ENCODE measurements at places on chromosomes 5 and 9.

DNA sequence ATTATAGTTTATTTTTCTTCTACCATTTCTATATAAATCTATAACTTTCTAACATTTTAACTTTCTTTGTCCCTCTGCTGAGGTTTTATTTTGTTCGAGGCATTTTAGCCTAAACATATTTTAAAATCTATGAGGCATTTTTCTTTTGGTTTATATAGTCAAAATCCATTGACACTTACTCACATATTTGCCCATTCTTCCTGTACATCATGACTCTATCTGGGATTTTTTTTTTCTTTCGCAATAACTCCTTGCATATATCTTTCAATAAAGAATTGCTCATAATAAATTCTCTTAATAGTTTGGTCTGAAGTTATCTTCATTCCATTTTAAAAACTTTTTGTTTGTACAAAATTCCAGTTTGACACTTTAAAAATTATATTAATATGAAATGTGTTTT is 632.3 kb downstream of the TLE4 start:
- DNase-seq: no peak

- DNase-seq: no peak
Observed at GRCh38 chr5:119468286-119468685, 16.0 kb downstream of the HSD17B4 start.

DNA sequence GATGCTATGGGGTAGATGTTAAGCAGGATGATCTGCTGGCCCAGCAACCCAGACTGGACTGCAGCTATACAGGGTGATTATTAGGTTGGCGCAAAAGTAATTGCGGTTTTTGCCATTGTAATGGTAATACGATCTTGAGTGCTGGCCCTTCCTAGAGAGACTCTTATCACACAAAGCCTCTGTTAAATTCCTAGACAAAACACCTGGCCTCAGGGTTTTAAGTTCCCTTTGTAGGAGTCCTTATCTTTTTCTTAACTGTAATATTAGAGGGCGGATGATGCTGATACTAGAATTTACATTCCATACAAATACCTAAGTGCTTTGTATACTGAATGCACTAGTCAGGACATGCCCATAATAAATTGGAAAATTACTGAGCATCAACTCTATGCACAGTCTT is 222.2 kb downstream of the NDUFS4 start:
- no peak for DNase-seq

GRCh38 chr9:7976167-7976755 is 176.7 kb upstream of the DMAC1 start:
- DNase-seq: no peak

DNA sequence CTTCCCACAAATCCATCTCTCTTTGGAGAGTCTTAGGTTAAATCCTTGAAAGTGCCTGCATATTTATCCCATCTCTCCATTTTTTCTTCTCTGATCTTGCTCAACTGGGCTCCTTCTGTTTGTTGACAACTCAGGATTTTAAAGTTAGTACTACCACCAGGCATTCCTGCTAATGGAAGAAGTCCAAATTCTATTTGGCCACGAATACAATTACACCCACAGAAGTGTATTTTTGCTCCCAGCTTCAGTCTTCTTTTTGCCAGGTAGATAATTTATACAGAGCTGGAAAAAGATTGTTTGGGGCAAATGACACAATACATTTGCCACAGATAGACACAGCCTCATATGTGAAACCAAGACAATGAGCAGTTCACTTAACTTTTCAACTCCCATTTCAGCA is 74.8 kb downstream of the CETN3 start:
- no peak for DNase-seq

DNA sequence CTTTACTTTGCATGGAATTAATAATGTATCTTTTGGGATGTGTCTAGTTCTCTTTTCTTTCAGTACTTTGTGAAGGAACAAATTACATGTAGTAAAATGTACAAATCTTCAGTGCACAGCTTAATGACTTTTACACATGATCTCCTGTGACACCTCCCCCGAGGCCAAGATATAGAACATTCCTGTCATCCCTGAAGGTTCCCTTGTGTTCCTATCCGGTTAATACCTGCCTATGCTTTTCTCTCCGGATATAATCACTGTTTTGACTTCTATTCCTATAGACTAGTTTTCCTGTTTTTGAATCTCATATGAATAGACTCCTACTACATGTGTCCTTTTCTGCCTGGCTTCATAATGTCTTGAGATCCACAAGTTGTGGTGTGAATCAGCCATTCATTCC is 21.5 kb downstream of the STC2 start:
- no peak for DNase-seq

DNA sequence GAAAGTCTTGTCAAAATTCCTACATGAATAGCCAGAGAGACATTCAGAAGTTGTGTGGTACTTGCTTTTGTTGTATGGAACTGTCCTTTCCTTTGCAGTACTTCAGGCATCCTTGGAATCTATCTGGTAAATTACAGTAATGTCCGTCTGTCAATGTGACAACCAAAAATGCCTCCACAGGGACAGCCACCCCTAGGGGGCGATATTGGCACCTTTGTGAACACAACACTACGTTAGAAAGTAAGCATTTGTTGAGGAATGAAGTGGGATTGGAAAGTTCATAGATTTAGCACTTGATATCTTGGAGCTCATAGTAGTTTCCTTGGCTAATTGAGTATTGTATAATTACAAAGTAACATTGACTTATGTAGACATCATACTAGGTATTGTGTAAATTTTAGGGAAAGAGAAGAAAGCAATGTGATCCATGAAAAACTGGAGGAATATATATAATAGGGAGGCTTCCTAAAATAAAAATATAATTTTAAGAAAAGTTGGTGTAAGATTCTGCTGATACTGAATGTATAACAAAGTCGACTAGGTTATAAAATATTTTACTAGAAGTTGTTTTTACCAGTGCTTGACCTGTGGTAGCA is 32.7 kb downstream of the TMEFF1 start:
- no peak for DNase-seq

- no peak for DNase-seq
Observed at GRCh38 chr9:120532891-120533290, 47.1 kb downstream of the CDK5RAP2 start.

DNA sequence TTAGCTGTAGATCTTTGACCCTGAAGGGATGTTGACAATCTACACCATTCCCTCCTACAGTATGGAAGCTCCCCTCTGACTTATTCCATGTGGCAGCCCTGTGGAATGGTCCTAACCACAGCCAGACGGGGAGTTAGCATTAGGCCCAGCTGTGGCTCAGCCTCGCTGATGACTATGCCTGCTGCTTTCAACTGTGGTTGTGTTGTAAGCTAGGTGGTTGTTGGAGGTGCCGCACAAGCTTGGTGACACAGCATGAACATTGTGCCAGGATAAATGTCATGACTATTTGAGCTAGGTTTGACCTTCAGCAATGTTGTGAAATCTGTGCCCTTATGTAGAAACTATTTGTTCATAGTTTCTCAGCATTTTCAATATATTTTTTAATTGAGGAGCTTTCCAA is 40.6 kb downstream of the SGCD start:
- DNase-seq: no peak

- DNase-seq: no peak
Observed at GRCh38 chr9:35660966-35661415, 2.9 kb downstream of the CCDC107 start.

DNA sequence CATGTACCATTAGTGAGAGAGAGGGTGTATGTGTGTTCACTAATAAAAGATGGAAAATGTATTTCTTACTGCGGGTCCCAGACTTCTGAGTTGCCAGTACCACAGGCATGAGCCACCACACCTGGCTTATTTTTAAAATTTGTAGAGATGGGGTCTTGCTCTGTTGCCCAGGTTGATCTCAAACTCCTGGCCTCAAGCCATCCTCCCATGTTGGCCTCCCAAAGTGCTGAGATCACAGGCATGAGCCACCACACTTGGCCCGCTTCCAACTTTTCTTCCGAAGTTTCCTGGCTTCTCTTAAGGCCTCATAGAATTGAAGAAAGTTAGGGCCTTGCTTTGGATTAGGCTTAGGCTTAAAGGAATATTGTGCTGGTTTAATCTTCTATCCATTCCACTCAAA is 40.4 kb upstream of the F2RL2 start:
- DNase-seq: no peak

GRCh38 chr9:11546231-11546630 is 933.4 kb upstream of the PTPRD start:
- DNase-seq: no peak

DNA sequence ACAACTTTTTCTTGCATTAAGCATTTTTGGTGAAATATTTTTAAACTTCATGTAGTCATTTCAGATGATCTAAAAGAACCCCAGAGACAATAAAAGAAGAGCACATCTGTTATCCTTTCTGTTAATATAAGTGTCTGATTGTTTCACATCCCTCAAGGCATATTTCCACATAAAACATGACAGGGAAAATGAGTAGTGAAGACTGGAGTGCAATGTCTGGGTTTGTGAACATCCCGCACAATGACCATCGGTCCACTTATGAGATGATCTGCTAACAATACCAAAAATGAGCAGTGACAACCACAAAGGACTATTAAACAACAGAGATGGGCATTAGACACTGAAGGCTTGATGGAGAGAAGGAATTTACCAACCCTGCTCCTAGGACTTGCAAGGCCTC is 209.1 kb downstream of the NR2F1-AS1 start:
- DNase-seq: no peak

- no peak for DNase-seq
Observed at GRCh38 chr9:86349271-86349670, 4.9 kb downstream of the TUT7 start.

GRCh38 chr9:129509533-129509928 is 111.4 kb downstream of the C9orf50 start:
- no peak for DNase-seq

GRCh38 chr5:39379693-39380092 is 15.4 kb upstream of the C9 start:
- DNase-seq: no peak

DNA sequence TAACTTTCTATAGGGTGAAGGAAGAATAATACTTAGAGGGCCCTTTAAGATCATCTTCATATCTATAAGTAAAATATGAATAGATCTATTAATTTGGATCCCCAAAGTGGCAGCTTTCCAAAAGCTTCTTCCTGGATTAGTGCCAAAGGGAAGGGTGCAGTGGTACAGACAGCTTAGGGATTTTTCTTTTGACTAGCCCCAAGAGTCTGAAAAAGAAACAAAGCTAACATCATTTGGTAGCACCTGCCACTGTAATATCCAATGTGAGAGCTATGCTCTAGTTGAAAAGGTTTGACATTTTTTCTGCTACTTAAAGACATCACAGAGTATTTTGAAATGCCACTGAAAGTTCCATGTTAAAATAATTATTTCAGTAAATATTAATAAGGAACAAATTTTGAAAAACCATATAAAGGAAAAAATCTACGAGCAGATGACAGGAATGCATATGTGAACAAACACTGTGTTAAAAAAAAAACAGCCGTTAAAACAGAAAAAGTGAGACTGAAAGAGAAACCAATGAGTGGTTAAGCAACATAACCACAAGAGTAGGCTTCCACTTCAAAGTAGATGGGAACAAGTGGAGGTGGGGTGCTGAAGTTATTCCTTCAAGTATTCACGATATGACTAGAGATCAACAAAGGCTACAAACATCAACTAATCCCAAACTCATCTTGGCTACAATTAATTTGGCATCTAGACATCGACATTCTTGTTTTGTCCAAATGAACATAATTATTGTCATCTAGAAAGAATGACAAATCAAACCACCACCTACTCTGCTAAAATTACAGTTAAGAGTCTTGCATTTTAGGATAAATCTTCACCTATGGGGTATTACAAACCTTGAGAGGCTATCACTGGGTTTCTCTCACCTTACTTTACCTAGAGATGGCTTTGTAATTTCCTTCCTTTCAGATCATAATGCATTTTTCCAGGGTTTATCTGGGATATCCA is 137.5 kb downstream of the CPLANE1 start:
- no peak for DNase-seq

GRCh38 chr5:173890195-173890991 is 2.2 kb downstream of the CPEB4 start:
- DNase-seq: no peak

DNA sequence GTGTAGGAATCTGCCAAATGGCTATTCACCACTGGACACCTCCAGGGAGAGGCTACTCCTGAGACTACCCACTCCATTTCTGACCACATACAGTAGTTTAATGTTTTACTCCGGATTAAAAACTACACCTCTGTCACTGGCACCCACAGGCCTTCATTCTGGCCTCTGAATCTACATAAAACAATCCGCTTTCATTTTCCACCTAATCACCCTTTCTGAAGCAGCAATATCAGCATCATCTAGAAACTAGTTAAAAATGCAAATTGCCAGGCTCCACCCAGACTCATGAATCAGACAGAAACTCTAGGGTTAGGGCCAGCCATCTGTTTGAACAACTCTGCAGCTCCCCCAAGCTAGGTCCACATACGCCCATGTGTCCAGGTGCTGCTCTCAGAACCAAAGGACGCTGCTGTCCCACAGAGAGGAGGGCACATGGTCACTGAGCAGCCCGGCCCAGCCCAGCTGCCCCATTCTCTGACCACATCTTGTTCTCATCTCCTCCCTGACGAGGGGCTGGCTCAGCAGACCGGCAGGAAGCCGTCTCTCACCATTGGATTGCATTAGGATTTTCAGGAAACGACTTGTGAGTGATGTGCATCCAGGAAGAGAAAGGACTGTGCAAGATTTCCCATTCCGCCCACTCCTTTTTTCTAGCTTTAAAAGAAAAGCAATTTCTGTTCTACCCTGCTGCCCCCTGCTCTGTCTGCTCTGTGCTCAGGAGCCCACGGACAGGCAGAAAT is 34.7 kb downstream of the ADAM19 start:
- DNase-seq: no peak

DNA sequence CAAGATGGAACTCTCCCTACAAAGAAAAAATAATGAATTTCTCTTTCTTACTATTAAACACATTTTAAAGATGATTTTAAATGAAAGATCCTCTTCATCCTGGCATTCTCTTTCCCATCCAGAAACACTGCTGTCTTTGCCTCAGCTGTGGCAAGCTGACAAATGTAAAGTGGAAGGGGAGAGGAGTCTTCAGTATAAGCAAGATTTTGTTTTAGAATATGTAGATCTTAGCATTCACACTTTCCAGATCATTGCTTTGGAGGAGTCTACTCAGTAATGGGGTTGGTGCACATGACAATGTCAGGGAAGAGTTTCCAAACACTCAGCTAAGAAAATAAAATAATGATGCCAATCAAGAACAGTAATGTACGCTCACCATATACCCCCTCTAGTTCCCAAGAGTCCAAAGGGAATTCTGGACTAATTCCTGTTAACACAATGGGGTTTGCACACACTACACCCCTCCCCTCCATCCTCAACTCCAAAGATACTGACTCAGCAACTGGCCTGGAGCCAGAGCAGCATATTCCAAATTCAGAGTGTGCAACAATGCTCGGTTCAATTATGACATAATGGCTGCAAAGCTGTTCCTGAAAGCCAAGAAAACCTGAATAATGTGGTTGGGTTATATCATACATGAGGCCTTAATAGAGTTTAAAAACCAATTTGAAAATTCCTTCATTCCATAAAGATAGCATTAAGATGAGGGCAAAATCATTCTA is 4.6 kb downstream of the C5orf63 start:
- DNase-seq: no peak

- no peak for DNase-seq
Observed at GRCh38 chr5:63958654-63959053, 3.6 kb downstream of the HTR1A start.

DNA sequence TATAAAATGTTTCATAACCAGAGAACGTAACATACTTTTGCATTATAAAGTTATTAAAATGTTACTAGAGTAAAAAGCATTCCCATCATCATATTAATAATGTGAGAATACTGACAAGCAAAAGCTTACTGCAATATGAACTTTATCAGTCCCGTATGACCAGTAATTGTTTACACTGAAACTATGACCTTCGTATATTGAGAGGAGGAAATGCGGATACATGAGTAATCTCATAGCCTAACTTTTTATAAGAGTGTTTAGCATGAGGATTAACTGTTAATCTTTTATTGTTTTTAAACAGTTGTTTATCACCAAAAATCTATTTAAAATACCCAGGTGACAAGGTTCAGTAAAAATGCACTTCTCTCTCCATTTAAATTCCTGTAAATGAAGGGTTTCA is 272.4 kb downstream of the SLF1 start:
- DNase-seq: no peak

All from NCI-H2081 treated with DMSO at 0.1 percent for 48 hours (cell line).